ENCODE measurements at places on chromosomes 7 and 10. TPM values are rescaled to one million over a fixed set of nuclear protein-coding genes. Genes with fewer than 3 reads are reported as not detected.

DNA sequence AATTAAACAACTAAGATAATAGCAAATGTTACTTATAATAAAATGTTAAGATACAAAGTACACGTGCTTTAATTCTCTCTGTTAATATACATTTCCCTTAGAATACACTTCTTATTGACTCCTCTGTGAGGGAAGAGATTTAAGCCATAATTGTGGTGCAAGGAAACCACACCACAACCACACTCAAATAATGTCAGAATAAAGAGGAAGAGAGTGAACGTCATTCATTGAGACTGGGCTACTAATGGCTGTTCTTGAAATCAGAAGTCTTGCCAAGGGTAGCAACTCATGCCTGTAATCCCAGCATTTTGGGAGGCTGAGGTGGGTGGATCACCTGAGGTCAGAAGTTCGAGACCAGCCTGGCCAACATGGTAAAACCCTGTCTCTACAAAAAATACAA is 10.0 kb downstream of the FAM171A1 start:
- DNase-seq: no peak

- no peak for DNase-seq
These were observed 16.0 kb upstream of the ADGRA1 start for GRCh38 chr10:133071733-133072132.

DNA sequence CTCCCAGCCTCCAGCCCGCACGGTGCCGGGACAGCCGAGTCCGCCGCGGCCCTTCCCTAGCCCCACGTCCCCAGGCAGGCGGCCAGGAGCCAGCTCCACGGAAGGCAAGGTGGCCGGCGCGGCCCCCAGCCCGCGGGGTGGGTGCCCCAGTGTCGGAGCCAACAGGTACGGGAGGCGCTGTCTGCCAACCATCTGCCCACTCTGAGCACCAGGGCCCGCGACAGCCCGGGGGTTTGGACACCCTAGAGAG is 75.8 kb downstream of the CALN1 start:
- no peak for DNase-seq

DNA sequence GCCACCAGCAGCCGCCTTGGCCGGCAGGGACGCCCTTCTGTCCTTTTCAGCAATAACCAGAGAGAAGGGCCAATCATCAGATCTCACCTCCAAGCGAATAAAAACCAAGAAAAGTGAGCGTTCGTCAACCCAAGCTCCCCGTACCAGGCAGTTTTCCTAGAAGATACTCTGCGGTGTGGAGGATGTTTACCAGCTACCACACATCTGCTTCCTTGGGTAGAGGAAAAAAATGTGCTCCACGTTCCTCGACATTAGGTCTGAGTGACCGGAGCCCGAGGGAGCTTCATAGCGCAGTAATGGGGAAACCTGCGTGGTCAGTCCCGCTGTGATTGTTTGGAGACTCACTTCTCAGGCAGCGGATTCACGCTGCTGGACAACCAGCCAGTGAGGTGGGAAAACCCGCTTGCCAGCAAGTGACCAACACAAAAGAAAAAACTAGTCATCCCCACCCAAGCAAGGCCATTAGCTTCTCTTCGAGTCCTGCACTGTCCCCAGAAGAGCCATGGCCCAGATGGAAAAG is 73.0 kb downstream of the ZRANB1 start:
- no peak for DNase-seq

- DNase-seq: no peak
These were observed 7.5 kb upstream of the CLDN4 start for GRCh38 chr7:73823257-73823656.

DNA sequence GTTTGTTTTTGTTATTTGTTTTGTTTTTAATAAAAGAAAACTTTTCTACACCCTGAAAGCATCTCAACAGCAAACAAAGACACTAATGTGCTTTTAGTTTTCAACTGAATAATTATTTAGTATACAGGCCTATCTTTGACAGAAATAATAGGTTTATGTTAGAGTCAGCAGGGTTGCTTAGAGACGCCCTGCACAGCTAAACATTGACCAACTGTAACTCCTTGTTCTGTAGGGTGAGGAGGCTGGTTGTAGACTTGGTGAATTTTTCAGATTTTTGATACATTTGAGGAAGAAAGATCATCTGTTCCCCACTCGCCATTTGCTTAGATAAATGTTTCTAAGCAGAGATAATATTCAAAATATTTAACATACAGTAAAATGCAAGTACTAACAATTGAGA is 103.1 kb downstream of the CALCR start:
- DNase-seq: no peak

DNA sequence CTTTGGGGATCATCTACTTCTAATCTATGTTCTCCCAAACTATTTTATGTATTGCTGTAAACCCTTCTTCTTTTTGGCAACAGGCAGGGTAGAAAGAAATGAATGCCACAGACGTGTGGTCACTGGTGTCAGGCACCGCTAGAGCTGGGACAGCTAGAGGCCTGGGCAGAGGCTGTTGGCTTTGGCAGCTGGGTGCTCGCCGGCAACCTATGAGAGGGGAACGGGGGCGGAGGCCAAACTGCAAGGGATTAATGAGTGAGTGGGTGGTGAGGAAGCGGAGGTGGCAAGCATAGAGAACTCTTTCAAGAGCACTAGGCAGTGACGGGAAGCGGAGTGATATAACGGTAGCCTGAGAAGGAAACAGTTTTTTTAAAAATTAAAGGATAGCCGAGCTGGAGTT is 78.5 kb downstream of the CREB5 start:
- DNase-seq: no peak

DNA sequence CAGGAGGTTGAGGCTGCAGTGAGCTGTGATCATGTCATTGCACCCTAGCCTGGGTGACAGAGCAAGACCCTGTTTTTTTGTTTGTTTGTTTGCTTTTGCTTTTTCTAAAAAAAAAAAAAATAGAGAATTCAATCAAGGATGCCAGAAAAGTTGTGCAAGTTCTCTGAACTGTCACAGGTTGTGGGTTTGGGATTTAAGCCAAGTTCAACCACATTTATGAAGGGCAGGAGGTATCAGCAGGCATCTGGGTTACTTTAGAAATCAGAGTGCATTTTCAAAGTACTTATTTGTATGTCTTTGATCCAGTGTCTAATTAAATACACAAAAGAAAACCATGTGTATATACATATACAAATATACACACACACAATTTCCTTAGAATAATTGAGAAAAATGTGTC is 151.2 kb upstream of the MINDY3 start:
- DNase-seq: no peak

DNA sequence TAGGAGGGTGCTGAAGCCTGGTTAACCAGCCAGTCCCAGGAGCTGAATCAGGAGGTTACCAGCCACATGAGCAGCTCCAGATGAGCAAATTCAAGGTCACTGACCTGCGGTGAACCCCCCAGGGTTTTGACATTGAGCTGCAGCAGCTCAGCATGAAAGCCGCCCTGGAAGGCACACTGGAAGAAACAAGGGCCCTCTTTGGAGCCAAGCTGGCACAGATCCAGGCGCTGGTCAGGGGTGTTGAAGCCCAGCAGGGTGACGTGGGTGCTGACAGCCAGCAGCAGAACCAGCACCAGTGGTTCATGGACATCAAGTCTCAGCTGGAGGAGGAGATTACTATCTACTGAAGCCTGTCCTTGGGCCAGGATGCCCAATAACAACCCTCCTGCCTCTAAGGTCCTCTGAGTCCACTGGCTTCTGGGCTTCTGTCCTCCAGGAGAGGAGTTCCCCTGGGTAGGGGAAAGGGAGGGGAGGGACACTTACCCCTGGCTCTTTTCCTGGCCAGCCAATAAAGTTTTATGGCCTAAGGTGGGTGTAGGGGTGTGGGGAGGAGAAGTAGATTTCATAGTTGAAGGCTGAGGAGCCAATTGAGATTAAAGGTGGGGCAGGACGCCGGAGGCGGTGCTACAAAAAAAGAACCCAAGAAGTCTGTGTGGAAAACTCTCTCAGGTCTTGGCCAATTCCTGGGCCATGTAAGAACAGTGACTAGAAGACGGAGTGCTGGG is 29.4 kb upstream of the ATOH7 start:
- no peak for DNase-seq

DNA sequence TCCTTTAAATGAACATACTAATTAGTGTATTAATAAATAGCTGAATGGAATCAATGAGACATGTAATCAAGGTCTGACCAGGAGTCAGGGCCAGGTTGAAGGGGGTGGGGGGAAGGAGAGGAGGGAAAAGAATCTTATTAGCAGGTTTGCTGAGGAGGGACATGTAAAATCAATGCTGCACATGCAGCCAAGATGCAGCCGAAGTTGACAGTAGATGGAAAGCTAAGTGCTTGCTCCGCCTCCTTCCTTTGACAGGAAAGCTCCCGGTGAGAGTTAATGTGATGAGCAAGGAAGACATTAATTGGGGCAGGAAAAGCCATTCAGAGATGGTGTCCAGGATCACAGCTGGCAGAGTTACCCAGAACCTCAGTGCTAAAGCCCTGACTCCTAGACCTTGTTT is 24.4 kb downstream of the PLXNA4 start:
- no peak for DNase-seq

DNA sequence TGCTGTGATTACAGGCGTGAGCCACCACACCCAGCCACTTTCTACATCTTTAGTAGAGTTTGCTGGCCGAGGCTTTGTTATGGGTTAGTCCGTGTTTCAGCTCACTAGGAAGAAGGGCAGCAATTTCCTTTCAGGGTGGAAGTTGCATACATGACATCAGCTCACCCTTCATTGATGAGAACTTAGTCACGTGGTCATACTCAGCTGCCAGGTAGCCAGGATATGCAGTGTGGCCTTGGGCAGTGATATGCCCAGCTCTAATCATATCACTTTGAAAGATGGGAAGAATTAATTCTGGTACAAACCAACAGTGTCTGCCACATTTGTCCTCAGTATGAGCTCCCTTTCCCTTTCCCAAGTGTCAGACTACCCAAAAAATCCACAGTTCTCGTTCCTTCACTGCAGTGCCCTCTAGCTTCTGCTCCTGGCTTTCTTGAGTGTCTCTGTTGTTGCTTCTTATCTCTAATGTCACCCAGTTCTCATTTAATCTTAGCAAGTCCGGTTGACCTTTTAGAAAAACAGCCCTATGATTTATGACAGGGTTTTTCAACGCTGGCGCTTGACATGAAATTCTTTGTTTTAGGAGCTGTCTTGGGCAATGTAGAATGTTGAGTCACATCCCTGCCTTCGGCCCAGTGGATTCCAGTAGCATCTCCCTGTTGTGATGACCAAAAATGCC is 108.7 kb upstream of the ITGB1 start:
- peak; percentile 48 for DNase-seq

DNA sequence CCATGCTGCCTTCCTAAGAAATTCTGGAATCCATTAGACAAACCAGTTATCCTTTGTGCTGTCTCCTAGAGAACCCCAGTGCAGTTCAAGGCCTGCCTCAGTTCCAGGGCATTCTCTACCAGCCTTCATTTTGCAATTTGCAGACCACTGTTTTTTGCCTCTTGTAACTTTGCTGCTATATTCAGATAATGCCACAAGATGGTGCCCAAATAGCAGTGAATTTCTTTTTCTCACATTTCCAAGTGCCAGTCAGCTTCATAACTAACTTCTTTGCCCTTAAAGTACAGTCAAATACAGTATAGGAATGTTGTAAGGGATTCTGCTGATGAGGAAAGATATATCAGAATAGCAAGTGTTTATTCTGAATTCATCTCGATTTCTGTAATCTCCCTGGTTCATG is 25.2 kb downstream of the LOXL4 start:
- DNase-seq: no peak

- peak; percentile 98 for DNase-seq
These were observed 4.4 kb upstream of the ABHD11 start for GRCh38 chr7:73742753-73743641.

GRCh38 chr10:71270301-71271220 is 48.5 kb upstream of the SLC29A3 start:
- DNase-seq: peak; percentile 94

DNA sequence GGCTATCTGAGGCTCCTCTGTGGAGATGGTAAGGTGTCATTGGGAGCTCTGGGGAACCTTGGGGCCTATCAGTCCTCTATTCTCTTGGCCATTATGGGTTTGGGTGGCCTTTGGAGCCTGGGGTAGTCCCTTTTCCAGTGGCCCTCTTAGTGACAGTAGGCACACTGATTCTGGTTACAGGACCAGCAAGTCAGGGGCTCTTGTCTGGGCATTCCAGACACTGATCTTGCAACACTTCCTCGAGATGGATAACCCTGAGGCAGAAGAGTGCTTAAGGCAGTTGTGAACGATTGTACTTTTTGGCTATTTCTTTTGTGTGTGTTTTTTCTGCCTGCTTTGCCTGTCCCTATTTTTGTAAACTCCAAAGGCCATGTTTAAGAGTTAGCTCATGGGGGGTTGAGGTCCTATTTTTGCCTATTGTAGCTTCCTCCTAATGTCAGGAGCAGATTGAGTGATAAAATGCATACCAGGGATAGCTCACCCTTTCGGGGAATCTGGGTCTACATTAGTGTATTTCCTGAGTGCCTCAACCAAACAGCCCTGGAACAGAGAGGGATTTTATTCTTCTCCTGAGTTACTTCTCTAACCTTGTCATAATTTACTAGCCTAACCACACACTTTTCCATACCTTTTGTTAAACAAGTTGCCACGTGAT is 61.2 kb downstream of the PRKAR2B start:
- no peak for DNase-seq

DNA sequence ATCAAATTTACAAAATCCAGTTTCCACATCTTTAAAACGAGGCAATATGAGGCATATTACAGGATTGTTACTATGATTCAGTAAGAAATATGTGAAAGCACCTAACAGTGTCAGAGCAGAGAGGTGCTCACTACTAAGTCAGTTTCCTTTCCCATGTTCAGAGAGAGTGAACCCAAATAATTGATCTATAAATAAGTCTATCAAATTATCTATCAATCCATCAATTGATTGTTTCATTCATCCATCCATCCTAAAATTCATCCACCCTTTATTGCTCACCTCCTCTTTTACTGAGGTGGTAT is 340.8 kb downstream of the SUGCT start:
- no peak for DNase-seq

DNA sequence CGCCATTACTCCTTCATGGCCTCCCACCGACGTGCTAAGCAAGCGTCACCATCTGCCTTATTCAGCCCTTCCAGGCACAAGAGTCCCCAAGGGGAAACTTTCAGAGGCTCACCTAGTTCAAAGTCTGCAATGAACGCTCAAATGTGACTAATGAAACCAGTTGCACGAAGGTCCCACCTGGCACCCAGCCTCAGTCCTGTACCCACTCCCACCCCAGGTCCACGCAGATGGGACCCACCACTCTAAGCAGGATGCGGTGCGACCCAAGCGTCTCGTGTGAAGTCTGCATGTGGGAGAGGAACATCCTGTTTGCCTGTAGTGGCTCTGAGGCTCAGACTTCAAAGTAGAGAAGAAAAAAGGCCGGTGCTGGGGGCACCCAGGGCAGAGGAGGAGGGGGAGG is 40.3 kb downstream of the RGS10 start:
- no peak for DNase-seq

GRCh38 chr7:87144173-87144657 is 8.0 kb upstream of the DMTF1 start:
- no peak for DNase-seq

- no peak for DNase-seq
These were observed 93.8 kb downstream of the CALD1 start for GRCh38 chr7:134873253-134873652.

The DLX5 gene
- polyA plus RNA-seq: not detected

The SYNPO2L gene
- 0.16 TPM for polyA plus RNA-seq

The ACTL6B gene
- polyA plus RNA-seq: 2.5 TPM

The SUMF2 gene
- 31.4 TPM for polyA plus RNA-seq

The COBL gene
- 16.1 TPM for polyA plus RNA-seq

The MRLN gene
- polyA plus RNA-seq: not detected

The NUTM2E gene
- not detected for polyA plus RNA-seq

The C10orf62 gene
- polyA plus RNA-seq: not detected

The HIPK2 gene
- polyA plus RNA-seq: 5.9 TPM

The C10orf90 gene
- 0.35 TPM for polyA plus RNA-seq

The SRPK2 gene
- polyA plus RNA-seq: 73.0 TPM

Data from GM23338 (cell line).